ENCODE measurements at places on chromosomes 5 and 9. TPM values are rescaled to one million over a fixed set of nuclear protein-coding genes. Genes with fewer than 3 reads are reported as not detected.

GARNL3 gene
- total RNA-seq: 2.4 TPM

ZNF366 gene
- total RNA-seq: not detected

ZNF454 gene
- total RNA-seq: not detected

LCN2 gene
- total RNA-seq: 3.3 TPM

HAVCR2 gene
- 0.38 TPM for total RNA-seq

EIF4E1B gene
- total RNA-seq: not detected

FCN1 gene
- total RNA-seq: not detected

RORB gene
- not detected for total RNA-seq

SLC34A1 gene
- not detected for total RNA-seq

DDX4 gene
- not detected for total RNA-seq

PCDH12 gene
- total RNA-seq: not detected

LHX6 gene
- 0.39 TPM for total RNA-seq

SEMA5A gene
- not detected for total RNA-seq

ZBTB6 gene
- total RNA-seq: 6.5 TPM

FRRS1L gene
- total RNA-seq: 0.15 TPM

LRRC19 gene
- not detected for total RNA-seq

KIF24 gene
- 4.1 TPM for total RNA-seq

PCDHGC4 gene
- total RNA-seq: not detected
